ENCODE measurements at places on chromosomes 2 and 18.
A peak's percentile ranks its signal among the peaks of the same experiment; 100 is the strongest.

GRCh38 chr2:186485576-186485870 lies 537 bp upstream of the ZC3H15 start:
- no peak for DNase-seq

- DNase-seq = no peak
Measured at GRCh38 chr2:173906626-173907025, 58.5 kb downstream of the SP3 start.

- DNase-seq = no peak
Measured at GRCh38 chr2:157468931-157469708, 25.2 kb upstream of the CYTIP start.

DNA sequence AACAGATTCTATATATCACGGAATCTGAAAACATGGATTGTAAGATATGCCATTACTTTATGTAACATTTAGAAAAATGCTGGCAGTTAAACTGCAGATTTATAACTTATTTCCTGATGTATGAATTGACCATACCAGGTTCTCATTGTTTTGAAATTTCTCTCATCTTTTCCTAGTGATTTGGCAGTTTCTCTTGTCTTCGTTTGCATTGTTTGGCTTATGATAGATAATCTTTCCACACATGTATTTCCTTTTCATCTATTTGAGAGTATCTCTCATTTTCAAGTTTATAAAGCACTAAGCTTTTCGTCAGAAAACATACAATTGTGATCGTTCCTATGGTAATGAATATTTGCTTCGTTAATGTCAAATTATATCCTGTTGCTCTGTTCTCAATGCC lies 16.3 kb downstream of the NBEAL1 start:
- DNase-seq = no peak

GRCh38 chr2:112623913-112624777 lies 21.6 kb upstream of the SLC20A1 start:
- DNase-seq = peak; percentile 61

DNA sequence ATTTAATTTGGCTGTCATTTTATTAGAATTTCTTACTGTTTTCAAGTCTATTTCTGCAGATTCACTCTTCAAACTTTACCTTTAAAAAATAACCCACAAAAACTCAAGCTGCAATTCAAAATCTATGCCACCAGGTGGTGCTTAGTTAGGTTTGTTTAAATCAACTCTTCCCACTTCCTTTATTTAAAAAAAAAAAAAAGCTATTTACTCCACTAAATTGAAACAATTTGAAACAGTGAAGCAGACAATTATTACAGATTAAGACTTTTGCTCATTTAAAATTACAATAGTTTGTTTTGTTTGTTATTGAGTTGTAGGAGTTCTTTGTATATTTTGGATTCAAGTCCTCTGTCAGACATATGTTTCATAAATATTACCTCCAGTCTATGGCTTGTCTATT lies 300.0 kb downstream of the PDE11A start:
- DNase-seq = no peak

- no peak for DNase-seq
Measured at GRCh38 chr18:75694292-75694691, 266.8 kb upstream of the SMIM21 start.

- DNase-seq = no peak
Measured at GRCh38 chr2:187208199-187208785, 239.8 kb downstream of the CALCRL start.

GRCh38 chr2:10217489-10218435 lies 84.9 kb upstream of the HPCAL1 start:
- no peak for DNase-seq

GRCh38 chr2:241156971-241157441 lies 6.7 kb downstream of the PPP1R7 start:
- no peak for DNase-seq

DNA sequence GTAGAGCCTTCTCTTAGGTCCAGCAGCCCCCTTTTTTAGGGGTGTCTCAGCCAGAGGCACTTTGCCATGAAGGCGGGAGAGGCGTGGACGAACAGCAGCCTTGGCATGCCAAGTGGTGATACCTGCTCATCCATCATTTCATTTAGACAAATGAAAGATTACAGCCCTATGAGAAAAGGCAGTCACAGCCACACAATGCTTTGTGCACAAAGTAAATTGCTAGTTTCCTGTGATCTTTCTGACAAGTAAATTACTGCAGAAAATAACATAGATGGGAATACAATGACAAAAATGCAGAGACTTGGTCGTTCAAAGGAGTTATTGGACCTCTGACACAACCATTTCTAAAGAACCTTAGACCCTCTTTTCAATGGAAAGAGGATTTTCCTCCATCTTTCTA lies 94.9 kb downstream of the RND3 start:
- no peak for DNase-seq

GRCh38 chr2:99431587-99432275 lies 58.1 kb downstream of the REV1 start:
- no peak for DNase-seq
